ENCODE measurements at places on chromosomes 2 and 18.

GRCh38 chr2:67841711-67842110 is 221.1 kb downstream of the C1D start:
- no peak for DNase-seq

DNA sequence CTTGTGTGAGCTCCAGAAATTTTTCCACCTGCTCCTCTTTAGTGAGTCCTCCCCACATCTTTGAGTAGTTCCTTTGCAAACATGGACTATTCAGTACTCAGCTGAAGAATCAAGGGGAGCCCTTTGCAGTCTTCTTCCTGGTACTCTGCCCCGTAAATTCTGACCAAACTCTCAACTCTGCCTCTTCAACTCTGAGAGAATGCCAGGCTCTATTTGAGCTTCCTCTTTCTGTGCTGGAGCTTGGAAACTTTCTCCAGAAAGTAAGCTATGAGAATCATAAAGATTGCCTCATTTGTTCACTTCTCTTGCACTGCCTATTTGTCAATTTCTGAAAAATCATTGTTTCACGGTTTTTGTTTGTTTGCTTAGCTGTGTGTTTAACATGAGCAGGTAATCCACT is 7.4 kb upstream of the STAT4 start:
- DNase-seq: no peak

DNA sequence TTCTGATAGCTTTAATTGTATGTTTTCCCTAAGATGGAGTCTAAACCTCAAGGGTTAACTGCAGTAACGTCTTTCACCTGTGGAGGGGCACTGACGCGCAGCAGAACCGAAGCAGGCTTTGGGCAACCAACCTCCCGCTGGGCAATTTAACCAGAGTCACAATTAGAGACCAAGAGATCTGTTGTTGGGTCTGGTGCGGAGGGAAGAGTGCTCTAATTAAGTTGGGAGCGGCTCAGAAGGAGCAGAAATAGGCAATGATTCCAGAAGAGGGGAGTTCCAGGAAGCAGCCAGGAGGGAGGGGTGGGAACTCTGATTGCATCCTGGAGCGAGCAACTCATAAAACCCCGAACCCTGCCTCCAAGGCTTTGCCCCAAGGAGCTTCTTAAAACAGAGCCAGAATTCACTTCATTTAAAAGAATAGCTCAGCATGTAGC is 245.8 kb downstream of the PAX3 start:
- no peak for DNase-seq

GRCh38 chr2:149733936-149734685 is 146.5 kb upstream of the MMADHC start:
- DNase-seq: no peak

DNA sequence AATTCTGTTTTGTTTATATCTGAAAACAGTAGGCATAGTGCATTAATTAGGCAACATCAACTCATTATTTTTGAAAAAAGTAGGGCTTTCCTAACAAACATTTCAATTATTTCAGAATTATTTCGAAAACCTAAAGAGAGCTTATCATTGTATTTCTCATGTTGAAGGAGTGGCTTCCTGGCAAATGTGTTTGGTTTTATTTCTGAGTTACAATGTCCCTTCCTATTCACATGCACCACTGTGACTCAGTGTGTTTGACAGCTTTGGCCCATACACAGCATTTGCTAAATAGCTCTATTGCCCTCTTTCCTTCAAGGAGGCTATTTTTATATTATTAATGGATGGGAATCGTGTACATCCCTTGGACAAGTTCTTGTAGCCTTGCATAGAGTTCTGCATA is 205.9 kb downstream of the PTGR3 start:
- DNase-seq: no peak

GRCh38 chr2:178924817-178925216 is 117.6 kb upstream of the TTN start:
- DNase-seq: no peak

GRCh38 chr2:45938649-45939511 is 287.4 kb downstream of the PRKCE start:
- no peak for DNase-seq

GRCh38 chr2:138846216-138846821 is 66.1 kb upstream of the NXPH2 start:
- no peak for DNase-seq

All from stimulated activated CD8-positive, alpha-beta memory T cell treated with anti-CD3 and anti-CD28 coated beads, Interleukin-4, amount 100 ng/mL, for 1 hour (primary cell).